CD4-positive, alpha-beta memory T cell (primary cell): ENCODE measurements at places on chromosomes 7 and 10.

GRCh38 chr10:80382989-80383388 is 25.4 kb upstream of the PRXL2A start:
- H3K4me1 ChIP-seq: peaks cover 11% of the 10 kb centered on the region
- no peak overlapping the region for H3K4me3 ChIP-seq
- peak; percentile 69 for DNase-seq
- H3K27ac ChIP-seq: no peak overlapping the region
- H3K27me3 ChIP-seq: no peaks in the 10 kb centered on the region
- no peaks in the 10 kb centered on the region for H3K36me3 ChIP-seq

DNA sequence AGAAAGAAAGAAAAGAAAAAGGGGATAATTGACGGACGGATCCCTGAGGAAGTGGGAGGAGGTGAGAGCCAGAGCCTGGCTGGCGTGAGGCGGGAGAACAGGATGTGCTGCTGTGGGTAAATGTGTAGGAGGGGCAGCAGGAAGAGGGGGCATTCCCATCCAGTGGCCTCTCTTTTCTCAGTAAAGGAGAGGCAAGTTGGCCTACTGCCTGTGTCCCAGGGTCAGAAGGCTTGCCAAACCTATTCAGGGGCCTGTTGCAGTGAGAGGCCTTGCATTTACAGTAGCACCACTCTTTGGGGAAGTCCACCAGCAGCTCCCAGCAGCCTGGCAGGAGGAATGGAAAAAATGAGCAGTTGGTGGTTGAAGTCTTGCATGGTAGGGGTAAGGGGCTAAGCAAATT is 26.6 kb upstream of the ASCC1 start:
- H3K27ac ChIP-seq: no peak overlapping the region
- no peaks in the 10 kb centered on the region for H3K36me3 ChIP-seq
- H3K4me1 ChIP-seq: peaks cover 52% of the 10 kb centered on the region
- no peak overlapping the region for H3K4me3 ChIP-seq

DNA sequence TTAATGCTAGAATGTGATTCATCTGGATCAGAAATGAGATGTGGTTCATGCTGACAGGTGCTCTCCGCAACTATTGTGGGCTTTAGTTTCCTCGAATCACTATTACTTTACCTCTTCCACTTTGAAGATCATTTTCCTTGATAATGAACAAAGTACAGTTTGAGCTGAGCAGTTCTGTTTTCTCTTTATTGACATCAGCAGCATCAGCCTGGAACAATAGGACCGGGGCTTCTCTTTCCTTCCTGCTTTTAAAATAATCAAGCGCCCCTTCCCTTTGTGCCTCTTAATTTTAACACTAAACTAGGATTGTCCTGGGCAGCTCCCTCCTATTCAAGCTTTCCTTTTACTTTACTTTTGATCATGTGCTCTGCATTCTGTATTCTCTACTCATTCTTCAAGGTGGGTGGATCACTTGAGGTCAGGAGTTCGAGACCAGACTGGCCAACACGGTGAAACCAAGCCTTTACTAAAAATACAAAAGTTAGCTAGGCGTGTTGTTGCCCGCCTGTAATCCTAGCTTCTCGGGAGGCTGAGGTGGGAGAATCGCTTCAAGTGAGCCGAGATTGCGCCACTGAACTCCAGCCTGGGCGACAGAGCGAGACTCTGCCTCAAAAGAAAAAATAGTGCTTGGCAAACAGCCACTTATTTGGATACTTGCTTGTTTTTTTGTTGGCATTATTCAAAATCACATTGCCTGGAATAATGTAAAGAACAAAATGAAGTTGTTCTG is 67.0 kb upstream of the RHEB start:
- DNase-seq: no peak
- no peaks in the 10 kb centered on the region for H3K4me1 ChIP-seq
- no peak overlapping the region for H3K27ac ChIP-seq
- H3K36me3 ChIP-seq: no peaks in the 10 kb centered on the region
- H3K27me3 ChIP-seq: no peaks in the 10 kb centered on the region

DNA sequence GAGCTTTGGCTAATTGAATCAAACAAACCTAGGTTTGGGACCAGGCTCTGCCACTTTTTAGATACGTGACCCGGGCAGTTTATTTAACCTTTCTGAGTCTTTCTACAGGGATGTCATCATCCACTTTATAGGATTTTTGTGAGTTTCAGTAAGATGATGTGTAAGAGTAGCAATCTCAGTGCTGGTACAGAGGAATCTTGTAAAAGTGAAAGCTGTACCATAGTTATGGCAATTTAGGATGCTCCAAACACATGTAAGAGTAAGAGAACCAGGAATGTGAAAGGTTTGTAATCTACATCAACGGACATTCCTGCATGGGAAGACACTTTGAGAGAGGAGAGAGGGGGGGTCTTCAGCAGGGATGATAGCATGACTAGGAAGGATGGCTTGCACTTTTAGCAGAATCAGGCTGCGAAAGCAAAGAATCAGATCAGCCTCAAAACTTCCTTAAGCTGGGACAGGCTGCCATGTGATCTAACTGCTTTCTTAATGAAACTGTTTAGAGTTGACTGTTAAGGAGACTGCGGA is 968 bp downstream of the NOLC1 start:
- DNase-seq: no peak
- peaks cover 41% of the 10 kb centered on the region for H3K36me3 ChIP-seq
- H3K27me3 ChIP-seq: no peaks in the 10 kb centered on the region
- peaks cover 34% of the 10 kb centered on the region for H3K4me1 ChIP-seq
- H3K27ac ChIP-seq: peak overlapping the region; percentile 87

- H3K4me3 ChIP-seq: no peak overlapping the region
- H3K36me3 ChIP-seq: no peaks in the 10 kb centered on the region
- no peak for DNase-seq
- H3K27ac ChIP-seq: no peak overlapping the region
These were observed 225.4 kb downstream of the PAXIP1 start for GRCh38 chr7:154777489-154777888.

GRCh38 chr7:75639886-75640190 is 98.9 kb downstream of the HIP1 start:
- H3K36me3 ChIP-seq: no peaks in the 10 kb centered on the region
- H3K4me1 ChIP-seq: peaks cover 8% of the 10 kb centered on the region
- peak overlapping the region; percentile 68 for H3K4me3 ChIP-seq
- no peaks in the 10 kb centered on the region for H3K27me3 ChIP-seq
- H3K27ac ChIP-seq: no peak overlapping the region

DNA sequence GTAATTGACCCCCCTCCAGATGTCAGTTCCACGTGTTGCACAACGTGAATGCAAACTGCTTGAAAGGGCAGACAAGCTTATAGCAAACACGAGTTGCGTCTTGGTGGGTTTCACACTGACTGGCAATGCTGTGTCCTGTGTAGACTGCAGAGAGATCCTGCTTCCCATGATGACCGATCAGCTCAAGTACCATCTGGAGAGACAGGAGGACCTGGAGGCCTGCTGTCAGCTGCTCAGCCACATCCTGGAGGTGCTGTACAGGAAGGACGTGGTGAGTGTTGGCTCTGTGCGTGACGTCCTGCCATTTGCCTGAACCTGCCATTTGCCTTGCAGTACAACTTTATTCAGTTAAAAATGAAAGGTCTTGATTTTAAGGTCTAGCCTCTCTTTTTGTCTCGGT is 71.1 kb downstream of the INSYN2A start:
- no peaks in the 10 kb centered on the region for H3K4me1 ChIP-seq
- H3K27ac ChIP-seq: no peak overlapping the region
- H3K27me3 ChIP-seq: no peaks in the 10 kb centered on the region
- DNase-seq: no peak
- no peak overlapping the region for H3K4me3 ChIP-seq

DNA sequence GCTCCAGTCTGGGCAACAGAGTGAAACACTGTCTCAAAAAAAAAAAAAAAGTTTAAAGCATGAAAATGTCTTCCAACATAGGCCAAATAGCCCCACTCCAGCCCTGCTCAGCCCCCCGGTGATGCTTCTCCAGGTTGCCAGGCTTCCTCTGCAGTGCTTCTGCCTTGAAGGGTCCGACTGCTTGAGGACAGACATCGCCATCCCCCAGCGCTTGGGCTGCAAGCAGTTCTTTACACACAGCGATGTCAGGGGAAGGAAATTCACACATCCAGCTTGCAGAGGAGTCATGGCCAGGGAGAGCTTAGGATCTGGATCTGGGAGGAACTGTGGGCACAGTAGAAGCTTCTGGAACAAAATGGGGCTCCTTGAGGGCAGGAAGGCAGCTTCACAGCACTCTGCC is 26.9 kb downstream of the LYZL1 start:
- H3K4me3 ChIP-seq: no peak overlapping the region
- H3K4me1 ChIP-seq: no peaks in the 10 kb centered on the region
- DNase-seq: no peak
- no peaks in the 10 kb centered on the region for H3K36me3 ChIP-seq
- H3K27me3 ChIP-seq: no peaks in the 10 kb centered on the region

DNA sequence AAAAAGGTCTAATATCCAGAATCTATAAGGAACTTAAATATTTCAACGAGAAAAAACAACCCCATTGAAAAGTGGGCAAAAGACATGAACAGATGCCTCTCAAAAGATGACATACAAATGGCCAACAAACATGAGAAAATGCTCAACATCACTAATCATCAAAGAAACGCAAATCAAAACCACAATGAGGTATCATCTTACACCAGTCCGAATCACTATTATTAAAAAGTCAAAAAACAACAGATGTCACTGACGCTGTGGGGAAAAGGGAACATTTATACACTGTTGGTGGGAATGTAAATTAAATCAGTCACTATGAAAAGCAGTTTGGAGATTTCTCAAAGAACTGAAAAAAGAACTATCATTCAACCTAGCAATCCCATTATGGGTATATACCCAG is 6.0 kb downstream of the VWDE start:
- no peak for DNase-seq
- H3K36me3 ChIP-seq: no peaks in the 10 kb centered on the region
- H3K27me3 ChIP-seq: no peaks in the 10 kb centered on the region
- H3K4me3 ChIP-seq: no peak overlapping the region

DNA sequence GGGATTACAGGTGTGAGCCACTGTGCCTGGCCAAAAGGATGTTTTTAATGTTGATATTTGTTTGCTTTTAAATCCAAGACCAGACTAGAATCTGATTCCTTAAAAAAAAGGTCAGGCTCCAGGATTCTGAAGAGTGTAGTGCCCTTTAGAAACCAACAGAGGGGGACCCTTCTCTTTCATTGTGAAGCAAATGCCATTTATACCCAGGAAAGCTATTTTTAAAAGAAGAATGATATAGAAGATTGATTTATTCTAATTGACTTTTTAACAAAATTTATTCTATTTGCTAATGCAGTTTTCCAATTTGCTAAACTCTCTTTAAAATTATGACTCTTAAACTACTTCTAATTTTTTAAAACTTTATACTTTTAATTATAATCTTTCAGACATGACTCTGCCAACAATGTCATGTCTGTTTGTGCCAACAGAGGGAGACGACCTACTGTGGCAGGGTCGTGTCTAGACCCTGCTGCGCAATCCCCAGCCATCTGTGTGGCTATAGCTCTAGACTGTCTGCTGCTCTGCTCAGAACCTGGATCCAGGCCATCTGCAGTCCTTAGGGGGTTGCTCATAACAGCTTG is 201.0 kb upstream of the IMMP2L start:
- H3K27me3 ChIP-seq: no peaks in the 10 kb centered on the region
- DNase-seq: no peak
- H3K4me3 ChIP-seq: no peak overlapping the region
- no peaks in the 10 kb centered on the region for H3K4me1 ChIP-seq

DNA sequence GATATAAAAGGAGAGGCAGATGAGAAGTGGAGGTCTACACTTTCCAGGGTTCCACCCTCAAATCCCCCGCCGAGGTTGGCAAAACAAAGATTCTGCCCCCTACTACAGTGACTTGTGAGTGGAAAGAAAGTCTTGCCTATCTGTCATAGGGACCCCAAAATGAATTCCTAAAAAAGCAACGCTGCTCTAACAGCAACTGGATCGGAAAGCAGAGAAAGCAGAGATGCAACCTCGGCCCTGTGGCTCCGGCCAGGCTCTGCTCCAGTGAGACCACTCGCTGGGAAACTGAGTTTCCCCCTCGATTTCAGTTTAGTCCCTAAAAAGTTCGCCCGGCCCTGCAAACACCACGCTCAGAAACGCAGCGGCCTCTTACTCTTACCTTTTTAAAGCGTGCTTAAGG is 297.9 kb upstream of the NFE2L3 start:
- no peak overlapping the region for H3K27ac ChIP-seq
- H3K36me3 ChIP-seq: no peaks in the 10 kb centered on the region
- DNase-seq: no peak
- H3K4me3 ChIP-seq: no peak overlapping the region

DNA sequence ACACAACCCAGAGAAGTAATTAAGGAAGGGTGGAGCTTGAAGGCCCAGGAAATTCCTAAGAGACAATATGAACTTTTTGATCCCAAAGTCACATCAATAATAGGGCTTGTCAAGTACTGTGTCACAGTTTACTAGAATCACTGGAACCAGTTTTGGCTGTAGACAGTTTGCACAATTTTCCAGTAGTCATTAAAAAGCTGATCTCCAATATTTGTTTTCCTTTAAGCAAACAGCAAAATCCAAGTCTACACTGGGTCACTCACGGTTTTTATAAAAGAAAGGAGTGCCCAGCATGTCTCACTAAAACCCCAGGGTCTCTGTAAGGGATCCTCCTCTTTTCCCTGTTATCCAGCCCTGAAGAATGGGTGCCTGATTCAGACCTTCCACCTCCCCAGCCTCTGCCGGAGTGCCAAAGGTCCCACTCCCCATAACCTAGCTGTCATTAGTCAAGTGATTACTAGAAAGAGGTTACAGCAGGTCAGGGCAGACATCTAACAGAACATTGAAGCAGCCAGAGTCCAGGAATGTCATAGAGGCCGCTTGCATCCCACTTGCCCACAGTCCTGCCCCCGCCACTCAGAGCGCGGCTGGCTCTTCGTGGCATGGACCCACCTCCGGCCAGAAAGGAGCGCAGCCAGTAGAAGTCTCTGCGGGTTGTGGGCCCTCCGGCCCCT is 552 bp downstream of the SLC25A16 start:
- peaks cover 8% of the 10 kb centered on the region for H3K4me1 ChIP-seq
- H3K27ac ChIP-seq: peak overlapping the region; percentile 94
- H3K36me3 ChIP-seq: no peaks in the 10 kb centered on the region
- H3K27me3 ChIP-seq: no peaks in the 10 kb centered on the region
- peak overlapping the region; percentile 93 for H3K4me3 ChIP-seq
- DNase-seq: no peak

- no peaks in the 10 kb centered on the region for H3K27me3 ChIP-seq
- peak overlapping the region; percentile 30 for H3K4me3 ChIP-seq
- H3K27ac ChIP-seq: peak overlapping the region; percentile 60
- H3K4me1 ChIP-seq: peaks cover 91% of the 10 kb centered on the region
These were observed 38.6 kb downstream of the VOPP1 start for GRCh38 chr7:55533729-55534080.
